ENCODE measurements at places on chromosomes 4 and X. TPM values are rescaled to one million over a fixed set of nuclear protein-coding genes. Genes with fewer than 3 reads are reported as not detected.
A peak's percentile ranks its signal among the peaks of the same experiment; 100 is the strongest.

DNA sequence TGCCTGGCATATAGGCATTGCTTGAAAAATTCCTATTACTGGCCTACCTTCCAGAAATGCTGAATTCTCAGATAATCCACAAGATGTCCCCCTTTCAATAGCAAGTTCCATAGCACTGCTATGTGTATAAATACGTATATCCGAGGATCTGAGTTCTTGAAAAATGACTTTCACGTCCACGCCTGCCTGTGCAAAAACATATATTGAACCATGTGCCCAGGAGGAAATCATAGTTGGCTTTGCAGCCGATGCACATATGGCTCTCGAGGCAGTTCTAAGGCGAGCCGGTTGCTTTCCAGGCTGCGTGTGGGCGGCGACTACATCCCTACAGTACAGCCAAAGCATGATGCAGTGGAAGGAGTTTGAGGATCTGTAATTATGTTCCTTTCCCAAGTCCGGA lies 55.4 kb upstream of the ESX1 start:
- DNase-seq: no peak

DNA sequence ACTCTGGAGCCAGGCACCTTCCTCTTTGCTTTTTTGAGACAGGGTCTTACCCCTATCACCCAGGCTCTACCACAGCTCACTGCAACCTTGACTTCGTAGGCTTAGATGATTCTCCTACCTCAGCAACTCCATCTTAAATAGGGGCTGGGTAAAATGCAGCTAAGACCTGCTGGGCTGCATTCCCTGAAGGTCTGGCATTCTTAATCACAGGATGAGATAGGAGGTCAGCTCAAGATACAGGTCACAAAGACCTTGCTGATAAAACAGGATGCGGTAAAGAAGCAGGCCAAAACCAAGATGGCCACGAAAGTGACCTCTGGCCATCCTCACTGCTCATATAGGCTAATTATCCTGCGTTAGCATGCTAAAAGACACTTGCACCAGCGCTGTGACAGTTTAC lies 770.8 kb upstream of the PRKX start:
- no peak for DNase-seq

DNA sequence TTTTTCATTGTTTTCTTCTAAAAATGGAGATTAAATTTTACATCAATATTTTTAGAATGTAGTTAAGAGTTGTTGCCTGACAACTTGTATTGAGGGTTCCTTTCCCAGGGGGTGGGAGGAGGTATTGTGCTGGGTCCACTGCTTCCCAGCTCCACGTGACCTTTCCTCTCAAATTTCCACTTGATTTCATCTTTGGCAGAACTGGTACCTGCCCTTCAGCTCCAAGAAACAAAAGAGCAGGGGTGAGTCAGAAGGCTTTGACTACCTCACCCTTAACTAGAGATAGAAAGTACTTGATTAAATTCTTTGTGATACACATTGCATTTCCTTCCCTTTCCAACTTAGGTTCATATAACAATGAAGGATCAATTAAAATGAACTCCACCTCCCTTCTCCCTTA lies 19.7 kb downstream of the TRIM2 start:
- no peak for DNase-seq

- DNase-seq: no peak
Observed at GRCh38 chrX:17656035-17656418, 81.3 kb upstream of the SCML1 start.

DNA sequence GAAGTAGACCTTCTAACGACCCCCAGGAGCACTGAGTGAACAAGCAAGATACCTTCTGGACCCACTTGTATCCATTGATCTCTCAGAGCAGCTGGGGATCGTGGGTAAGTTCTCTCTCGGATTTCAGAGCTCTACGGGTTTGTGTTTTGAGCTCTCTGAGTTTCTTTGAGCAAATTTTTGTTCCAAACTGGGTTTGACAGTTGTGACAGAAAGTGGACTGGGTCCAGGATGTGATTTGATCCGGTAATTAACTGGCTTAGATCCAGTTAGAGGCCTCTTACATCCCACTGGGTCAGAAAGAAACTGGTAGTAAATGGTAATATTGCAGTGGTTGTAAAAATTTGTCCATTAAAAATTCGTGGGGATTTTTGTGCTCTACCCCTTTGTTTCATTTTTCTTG lies 459.2 kb downstream of the INPP4B start:
- DNase-seq: no peak

- DNase-seq: no peak
Observed at GRCh38 chr4:139555705-139556070, 331 bp downstream of the SETD7 start.

GRCh38 chr4:1683736-1684505 lies at the start of gene FAM53A:
FAM53A (minus strand) TSS chr4:1684313; CDS start chr4:1668741, 15,572 bp downstream.
- peak; percentile 91 for DNase-seq

GRCh38 chr4:151129796-151130195 lies 30.4 kb downstream of the RPS3A start:
- no peak for DNase-seq

- DNase-seq: no peak
Observed at GRCh38 chr4:97984545-97985131, 158.6 kb downstream of the STPG2 start.

GRCh38 chr4:170698334-170698733 lies 608.6 kb upstream of the AADAT start:
- DNase-seq: no peak

- DNase-seq: no peak
Observed at GRCh38 chrX:17632942-17633341, 104.4 kb upstream of the SCML1 start.

GRCh38 chr4:153933915-153934687 lies 145.2 kb upstream of the SFRP2 start:
- DNase-seq: no peak

KCTD8 gene
- total RNA-seq: not detected

SSX4 gene
- total RNA-seq: not detected

MAOB gene
- not detected for total RNA-seq

POU3F4 gene
- total RNA-seq: not detected

SPANXN3 gene
- total RNA-seq: not detected

SCLT1 gene
- total RNA-seq: 33.3 TPM

EPHA5 gene
- not detected for total RNA-seq
